ENCODE measurements at places on chromosomes 12 and 14.

GRCh38 chr14:92417759-92418158, 94.8 kb downstream of the SLC24A4 start:
- H3K4me1 ChIP-seq, result no peaks in the 10 kb centered on the region
- no peaks in the 10 kb centered on the region for H3K36me3 ChIP-seq
- no peaks in the 10 kb centered on the region for H3K27me3 ChIP-seq
- no peak overlapping the region for H3K27ac ChIP-seq

DNA sequence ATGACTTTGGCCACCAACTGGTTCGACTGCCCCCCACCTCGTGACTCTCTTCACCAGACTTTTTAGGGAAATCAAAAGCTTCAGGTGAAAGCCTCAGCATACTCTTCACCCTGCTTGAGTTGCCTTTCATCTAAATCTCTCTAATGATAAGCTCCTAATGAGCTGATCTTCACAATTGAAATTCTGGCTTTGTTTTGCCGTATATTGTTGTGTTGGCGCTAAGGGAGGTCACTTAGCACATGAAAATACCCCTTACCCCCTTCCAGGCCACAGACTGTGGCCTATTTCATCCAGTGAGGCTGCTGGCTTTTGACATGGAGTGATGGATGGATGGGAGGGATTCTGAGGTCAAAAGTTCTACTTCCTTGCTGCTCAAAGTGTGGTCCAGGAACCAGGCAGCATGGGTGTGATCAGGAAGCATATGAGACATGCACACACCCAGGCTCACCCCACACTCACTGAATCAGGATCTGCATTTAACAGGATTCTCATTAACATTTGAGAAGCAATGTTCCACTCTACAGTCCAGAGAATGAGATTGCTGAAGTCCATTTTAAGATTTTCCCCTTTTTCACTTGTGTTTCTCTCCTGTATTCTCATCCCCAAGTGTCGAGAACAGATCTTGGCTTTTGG, 131.4 kb downstream of the DACT1 start:
- H3K36me3 ChIP-seq, result no peaks in the 10 kb centered on the region
- no peaks in the 10 kb centered on the region for H3K4me1 ChIP-seq
- DNase-seq, result no peak
- H3K4me3 ChIP-seq, result no peak overlapping the region
- H3K27me3 ChIP-seq, result no peaks in the 10 kb centered on the region

- no peak for DNase-seq
- no peaks in the 10 kb centered on the region for H3K4me1 ChIP-seq
- no peaks in the 10 kb centered on the region for H3K36me3 ChIP-seq
- H3K4me3 ChIP-seq, result no peak overlapping the region
Measured at GRCh38 chr12:89335452-89336244, 16.7 kb downstream of the DUSP6 start.

- peak overlapping the region; percentile 94 for H3K27ac ChIP-seq
- no peaks in the 10 kb centered on the region for H3K36me3 ChIP-seq
- DNase-seq, result no peak
- H3K27me3 ChIP-seq, result no peaks in the 10 kb centered on the region
- H3K4me1 ChIP-seq, result peaks cover 18% of the 10 kb centered on the region
- peak overlapping the region; percentile 97 for H3K4me3 ChIP-seq
Measured at GRCh38 chr14:21268617-21269251, 508 bp downstream of the HNRNPC start.

GRCh38 chr14:56160088-56160487, 41.9 kb downstream of the PELI2 start:
- no peaks in the 10 kb centered on the region for H3K36me3 ChIP-seq
- H3K4me1 ChIP-seq, result no peaks in the 10 kb centered on the region
- H3K27me3 ChIP-seq, result no peaks in the 10 kb centered on the region
- peak overlapping the region; percentile 66 for H3K27ac ChIP-seq
- no peak overlapping the region for H3K4me3 ChIP-seq
- DNase-seq, result no peak

Measured in breast epithelium (tissue), 4 donors.